ENCODE measurements at places on chromosomes 4 and X. TPM values are rescaled to one million over a fixed set of nuclear protein-coding genes. Genes with fewer than 3 reads are reported as not detected.

GRCh38 chrX:139008185-139008584 is 296.7 kb upstream of the FGF13 start:
- no peak for DNase-seq

- DNase-seq, result no peak
Observed at GRCh38 chrX:49066690-49067089, 7.1 kb downstream of the PRAF2 start.

DNA sequence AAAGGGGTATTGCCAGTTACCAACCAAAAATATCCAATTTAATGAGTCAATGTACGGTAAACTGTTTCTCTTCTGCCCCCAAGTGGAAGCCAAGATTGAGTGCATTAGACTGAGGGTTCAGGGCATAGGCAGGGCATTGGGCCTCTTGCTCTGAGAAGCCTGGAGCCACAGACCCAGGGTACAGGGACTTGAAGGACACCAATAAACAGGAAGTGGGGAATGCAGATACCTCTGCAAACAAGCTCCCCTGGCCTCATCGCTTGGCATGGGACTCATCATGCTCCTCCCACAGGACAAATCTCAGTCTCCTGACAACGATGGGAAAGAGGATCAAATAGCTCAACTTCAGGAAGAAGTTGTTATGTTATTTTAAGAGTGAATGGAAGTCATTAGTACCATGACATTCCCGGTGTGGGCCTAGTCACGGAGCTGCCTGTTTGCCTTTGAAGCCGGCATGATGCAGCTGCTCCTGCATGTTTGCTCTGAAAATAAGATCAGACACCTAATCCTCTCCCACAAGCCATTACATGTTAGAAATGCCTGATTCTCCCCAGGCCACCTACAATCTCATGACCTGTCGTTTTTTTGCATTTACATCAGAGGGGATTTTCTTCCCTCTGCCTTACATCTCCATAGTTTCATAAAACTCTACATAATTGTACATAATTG is 224.2 kb downstream of the RCHY1 start:
- DNase-seq, result no peak

DNA sequence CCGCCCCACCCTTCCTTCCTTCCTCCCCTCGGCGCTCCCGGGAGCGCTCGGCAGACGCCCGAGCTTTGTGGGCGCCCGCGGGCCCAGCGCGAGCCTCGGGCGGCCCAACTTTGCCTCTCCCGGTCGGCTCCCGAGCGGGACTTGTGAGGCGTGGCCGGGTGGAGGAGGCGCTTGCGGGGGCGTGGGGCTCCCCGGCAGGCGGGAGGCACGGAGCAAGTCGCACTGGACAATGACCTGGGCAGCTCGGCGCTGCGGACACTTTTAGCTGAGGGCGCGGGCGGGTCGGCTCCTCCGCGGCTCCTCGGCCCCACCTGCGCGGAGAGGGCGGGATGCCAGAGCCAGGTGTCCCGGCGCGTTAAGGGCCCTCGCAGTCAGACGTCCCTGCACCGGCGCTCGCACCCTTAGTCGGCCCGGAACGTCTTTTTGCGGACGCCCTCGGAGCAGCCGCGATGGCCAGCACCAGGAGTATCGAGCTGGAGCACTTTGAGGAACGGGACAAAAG is 385 bp downstream of the DCLK2 start:
- DNase-seq, result peak; percentile 14

- DNase-seq, result peak; percentile 33
Observed at GRCh38 chrX:153725039-153725831, 579 bp downstream of the ABCD1 start.

GRCh38 chrX:46811121-46811520 is 25.7 kb upstream of the RP2 start:
- DNase-seq, result no peak

DNA sequence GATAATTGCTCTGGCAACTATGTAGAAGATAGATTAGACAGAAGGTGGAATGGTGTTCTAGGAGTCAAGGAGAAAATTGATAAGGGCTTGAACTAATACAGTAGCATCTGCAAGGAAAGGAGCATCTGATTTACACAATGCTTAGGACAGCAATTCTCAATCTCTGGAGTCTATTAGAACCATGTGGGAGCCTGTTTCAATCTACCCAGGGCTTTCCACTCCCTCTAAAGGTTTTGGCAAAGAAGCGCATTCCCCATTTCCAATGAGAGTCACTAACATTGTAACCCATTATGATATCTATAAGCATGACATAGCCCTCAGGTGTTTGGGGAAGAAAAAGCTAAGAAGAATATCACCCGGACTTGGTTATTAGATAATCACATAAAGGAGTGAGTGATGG is 168.2 kb downstream of the COL25A1 start:
- no peak for DNase-seq

DNA sequence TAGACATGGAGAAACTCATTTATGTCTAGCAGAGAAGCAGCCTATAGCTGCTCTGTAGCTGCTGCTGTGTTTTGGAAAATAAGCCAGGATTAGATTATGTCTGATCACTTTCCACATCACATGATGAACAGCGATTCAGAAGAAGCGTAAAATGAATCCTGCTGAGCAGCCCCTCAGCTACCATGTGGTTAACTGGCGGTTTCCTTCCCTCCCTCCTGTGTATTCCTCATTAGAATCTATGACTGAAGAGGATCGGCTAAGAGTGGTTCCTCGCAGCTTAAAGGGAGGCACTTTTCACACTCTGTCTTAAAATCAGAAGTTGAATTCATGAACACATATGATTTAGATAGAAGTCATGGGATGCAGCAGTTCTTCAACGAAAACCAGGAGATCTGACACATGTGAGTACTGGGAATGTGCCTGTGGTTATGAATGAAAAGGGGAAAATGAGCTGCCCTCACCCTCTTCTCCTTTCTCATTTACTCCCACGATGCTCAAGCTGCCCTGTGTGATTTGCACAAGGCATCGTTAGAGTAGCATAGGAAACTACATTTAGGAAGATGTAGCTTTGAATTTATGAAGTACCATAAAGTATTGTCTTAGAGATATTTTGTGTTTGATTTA is at the start of gene PPEF1:
Gene PPEF1, plus strand, starts transcription at position 220 of the 624 bp plus-strand sequence. Its CDS starts 136 bp downstream, at position 356.
- no peak for DNase-seq

GRCh38 chr4:73860181-73860580 is 7.1 kb downstream of the PF4V1 start:
- DNase-seq, result no peak

GRCh38 chr4:13988353-13989305 is 361.1 kb upstream of the BOD1L1 start:
- no peak for DNase-seq

DNA sequence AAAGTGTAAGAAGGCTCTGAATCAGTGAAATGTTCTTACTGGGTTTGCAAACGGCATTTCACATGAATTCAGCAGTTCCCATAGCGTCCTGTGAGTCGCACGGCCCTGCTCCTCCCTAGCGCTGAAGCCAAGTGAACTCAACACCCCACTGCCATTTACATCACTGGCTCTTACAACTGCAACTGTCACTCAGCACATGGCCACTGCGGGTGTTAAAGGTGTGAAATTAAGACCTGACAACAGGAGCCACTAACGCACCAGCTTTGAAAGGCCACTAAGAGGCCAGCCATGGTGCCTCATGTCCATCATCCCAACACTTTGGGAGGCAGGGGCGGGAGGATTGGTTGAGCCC is 31.7 kb downstream of the RNF212 start:
- DNase-seq, result no peak

DNA sequence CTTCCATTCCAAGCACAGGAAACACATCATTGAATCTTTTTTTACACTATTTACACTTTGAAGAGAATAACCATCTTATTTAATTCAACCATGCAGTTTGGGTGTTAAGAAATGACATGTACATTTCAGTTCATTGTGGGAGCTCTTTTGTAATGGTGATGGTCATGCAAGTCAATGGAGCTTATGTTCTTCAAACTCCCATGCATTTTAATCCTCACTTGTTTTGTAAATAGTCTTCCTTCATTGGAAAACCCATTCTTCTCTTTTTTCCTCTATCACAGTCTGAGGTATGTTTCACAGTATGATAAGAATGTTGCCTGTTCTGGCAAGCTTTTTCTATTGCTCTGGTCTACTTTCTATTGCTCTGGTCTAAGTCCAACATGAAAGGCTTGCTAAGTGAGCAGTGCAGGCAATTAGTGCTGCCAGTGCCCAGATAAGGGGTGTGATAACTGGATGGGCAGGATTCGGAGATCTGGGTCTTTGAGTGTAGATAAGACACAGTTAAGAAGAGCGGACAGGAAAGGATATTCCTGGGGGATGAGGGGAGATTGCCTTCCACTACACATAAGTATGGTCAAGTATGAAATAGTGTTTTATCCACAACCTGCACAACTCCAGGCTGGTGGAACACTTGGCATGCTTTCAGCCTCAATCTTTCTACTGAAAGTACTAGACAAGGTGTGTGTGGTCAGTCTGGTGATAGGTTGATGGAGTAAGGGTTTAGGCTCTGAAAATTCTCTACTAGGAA is 17.1 kb downstream of the AFP start:
- no peak for DNase-seq

DNA sequence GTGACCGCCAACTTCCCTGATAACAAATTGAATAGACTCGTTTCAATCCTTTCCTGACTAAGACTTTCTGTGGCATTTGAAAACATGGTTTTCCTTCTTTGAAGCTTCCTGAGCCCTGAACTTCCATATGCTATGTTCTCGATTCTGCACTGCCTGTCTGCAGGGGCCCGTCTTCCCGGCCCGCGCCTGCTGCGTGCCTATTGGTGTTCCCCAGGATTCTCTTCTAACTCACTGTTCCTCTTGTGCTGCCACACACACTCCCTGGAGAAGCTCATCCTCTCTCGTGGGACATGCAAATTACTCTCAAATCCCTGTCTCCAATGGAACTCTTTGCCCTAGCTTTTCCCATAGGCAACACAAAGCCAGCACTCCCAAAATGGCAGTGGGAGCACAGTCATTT is 262.9 kb upstream of the GATB start:
- DNase-seq, result no peak

DNA sequence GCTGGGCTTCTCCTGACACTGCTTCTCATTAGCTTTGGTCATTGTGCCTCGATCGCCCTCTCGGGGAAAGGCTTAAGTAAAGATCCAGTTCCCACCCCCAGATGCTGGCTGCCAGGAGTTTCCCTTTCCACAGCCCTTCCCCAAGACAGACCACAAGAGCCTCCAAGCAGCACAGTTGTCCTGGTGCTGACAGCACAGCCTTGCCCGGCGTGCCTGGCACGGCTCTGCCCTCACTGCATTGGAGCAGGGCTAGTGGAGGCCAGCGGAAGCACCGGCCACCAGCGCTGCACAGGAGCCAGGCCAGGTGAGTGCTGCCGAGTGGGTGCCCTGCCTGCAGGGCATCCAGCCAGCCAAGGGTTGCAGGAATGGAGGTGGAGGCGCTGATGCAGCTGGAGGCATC is 9.7 kb upstream of the MSANTD1 start:
- DNase-seq, result no peak

GRCh38 chr4:99857307-99857706 is 36.9 kb downstream of the LAMTOR3 start:
- DNase-seq, result no peak

DNA sequence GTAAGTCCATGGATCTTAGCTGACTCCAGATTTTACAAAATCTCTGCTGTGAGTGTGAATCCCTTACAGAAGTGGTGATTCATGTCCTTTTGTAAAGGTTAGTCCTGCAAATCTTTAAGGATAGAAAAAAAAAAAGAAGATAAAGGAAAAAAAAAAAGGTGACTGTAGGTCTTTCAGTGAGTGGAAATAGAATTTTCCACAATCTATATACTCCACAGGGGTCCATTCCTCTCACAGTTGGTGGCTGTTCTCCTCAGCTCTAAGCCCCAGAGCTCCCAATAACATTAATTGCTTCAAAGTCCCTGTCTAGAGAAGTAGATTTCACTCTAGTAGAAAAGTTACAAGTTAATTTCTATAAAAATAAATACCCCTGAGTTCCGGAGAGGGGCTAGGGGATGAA is 189.1 kb downstream of the NDST4 start:
- DNase-seq, result no peak

DNA sequence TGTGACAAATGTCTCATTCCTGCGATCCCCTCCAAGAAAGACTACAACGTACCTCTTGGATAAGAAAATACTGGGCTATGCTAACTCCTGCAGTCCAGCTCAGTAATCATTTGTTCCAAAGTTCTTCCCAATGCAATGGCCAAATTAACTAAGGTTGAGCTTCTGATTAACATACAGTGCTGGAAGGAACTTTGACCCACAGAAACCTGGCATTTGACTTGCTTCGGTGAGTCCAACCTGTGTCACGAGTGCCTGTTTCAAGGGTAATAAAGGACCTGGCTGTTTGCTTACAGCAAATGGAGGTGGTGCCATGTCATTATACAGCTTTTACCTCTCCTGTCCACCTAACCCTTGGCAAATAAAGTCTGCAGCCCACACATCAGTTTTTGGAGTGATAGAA is 83.2 kb downstream of the RBM47 start:
- DNase-seq, result no peak

- no peak for DNase-seq
Observed at GRCh38 chrX:45619290-45619689, 418.6 kb upstream of the DIPK2B start.

GRCh38 chr4:105280338-105281123 is 133.9 kb downstream of the TET2 start:
- no peak for DNase-seq

DNA sequence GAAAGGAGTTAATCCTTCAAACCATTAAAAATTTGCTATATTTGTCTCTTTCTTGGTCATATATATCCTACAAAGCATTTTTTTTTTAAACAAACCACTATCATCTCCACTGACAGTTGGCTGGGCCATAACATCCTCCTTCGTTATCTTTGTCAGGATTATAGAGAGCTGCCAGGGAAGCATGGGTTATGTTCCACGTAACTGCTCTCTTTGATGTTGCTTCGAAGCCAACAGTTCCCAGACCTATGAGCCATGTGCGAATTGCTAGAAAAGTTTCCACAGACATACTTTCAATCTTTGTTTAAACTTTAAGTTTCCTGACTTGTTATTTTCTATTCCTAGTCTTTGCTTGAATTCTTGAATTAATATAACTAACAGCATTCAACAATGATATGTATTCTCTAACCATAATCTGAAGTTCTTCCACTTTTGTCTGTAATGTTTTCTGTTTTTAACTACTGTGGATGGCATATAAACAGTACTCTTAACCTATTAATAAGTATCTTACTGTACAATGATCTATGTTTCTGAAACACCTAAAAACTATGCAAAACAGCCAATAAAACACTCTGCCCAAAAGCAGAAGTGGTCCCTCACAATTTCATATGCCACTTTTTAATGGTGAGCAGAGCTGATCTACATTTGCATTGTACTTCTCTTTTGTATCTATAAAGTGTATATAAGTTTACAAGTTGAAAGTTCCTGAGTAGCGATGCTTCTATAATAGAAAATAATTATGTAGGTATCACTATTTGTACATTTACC is 37.9 kb downstream of the EREG start:
- DNase-seq, result no peak

PCSK1N gene
- total RNA-seq, result 1.8 TPM

RIPPLY1 gene
- not detected for total RNA-seq

LAGE3 gene
- total RNA-seq, result 72.4 TPM

EVC2 gene
- total RNA-seq, result 0.04 TPM

HUWE1 gene
- total RNA-seq, result 261 TPM

AADAT gene
- total RNA-seq, result 0.20 TPM

NUDT10 gene
- 2.9 TPM for total RNA-seq

RASGEF1B gene
- 6.7 TPM for total RNA-seq

VCX gene
- not detected for total RNA-seq

NSUN7 gene
- total RNA-seq, result 0.19 TPM

DCAF8L2 gene
- not detected for total RNA-seq

PNMA3 gene
- 1.9 TPM for total RNA-seq

Data from activated naive CD8-positive, alpha-beta T cell treated with anti-CD3 and anti-CD28 coated beads for 36 hours (primary cell).